ENCODE measurements at places on chromosomes 1 and 21. TPM values are rescaled to one million over a fixed set of nuclear protein-coding genes. Genes with fewer than 3 reads are reported as not detected.

GRCh38 chr1:10529765-10530164, 55.0 kb downstream of the PEX14 start:
- no peak for DNase-seq

DNA sequence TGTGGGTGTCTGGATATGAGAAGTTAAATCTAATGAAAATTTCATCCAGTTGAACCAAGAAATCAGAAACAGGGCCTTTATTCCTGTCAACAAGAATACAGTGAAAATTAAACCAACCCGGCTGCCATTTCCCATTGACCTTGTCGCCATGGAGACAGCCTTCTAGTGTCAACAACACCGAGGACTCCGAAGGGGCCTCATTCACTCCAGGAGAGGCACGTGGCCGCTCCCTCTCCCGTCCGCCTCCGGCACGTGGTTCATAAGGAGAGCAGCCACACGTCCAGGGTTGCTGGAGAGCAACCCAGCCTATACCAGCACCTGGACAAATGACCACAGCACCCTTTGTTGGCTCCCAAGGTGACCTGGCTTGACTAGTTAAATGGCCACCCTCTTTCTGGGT, 120.3 kb upstream of the VAMP3 start:
- DNase-seq = no peak

The RAD54L gene
- total RNA-seq = 1.1 TPM

DNA sequence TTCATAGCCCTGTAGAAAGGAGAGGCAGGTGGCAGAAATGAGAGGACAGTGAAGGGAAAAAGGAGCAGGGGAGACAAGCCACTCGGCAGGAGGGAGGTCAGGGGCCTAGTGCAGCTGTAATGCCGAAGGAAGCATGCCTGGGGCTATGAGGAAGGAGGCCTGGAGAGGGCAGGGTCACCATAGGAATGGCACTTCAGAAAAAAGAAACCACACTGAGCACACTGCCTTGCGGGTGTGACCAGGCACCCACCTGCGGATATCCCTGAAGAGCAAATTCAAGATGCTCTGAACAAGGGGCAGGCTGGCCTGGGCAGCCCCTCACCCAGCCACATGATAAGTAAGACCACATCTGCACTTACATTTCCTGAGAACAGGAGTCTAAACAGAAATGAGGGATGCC, 104.7 kb downstream of the JAK1 start:
- no peak for DNase-seq

GRCh38 chr1:218463194-218464156, 118.3 kb downstream of the TGFB2 start:
- DNase-seq = peak; percentile 78

GRCh38 chr1:165862448-165862847, 35.0 kb downstream of the UCK2 start:
- DNase-seq = no peak

- DNase-seq = no peak
Observed at GRCh38 chr1:211335522-211336157, 9.0 kb downstream of the TRAF5 start.

The ZC3H12A gene
- total RNA-seq = 47.7 TPM

The SYPL2 gene
- 0.23 TPM for total RNA-seq

The SLAMF1 gene
- not detected for total RNA-seq

GRCh38 chr1:56080123-56080522, 499.2 kb downstream of the PLPP3 start:
- no peak for DNase-seq

The ALG6 gene
- total RNA-seq = 22.3 TPM

- DNase-seq = no peak
Observed at GRCh38 chr21:46254208-46254975, 25.8 kb upstream of the LSS start.

DNA sequence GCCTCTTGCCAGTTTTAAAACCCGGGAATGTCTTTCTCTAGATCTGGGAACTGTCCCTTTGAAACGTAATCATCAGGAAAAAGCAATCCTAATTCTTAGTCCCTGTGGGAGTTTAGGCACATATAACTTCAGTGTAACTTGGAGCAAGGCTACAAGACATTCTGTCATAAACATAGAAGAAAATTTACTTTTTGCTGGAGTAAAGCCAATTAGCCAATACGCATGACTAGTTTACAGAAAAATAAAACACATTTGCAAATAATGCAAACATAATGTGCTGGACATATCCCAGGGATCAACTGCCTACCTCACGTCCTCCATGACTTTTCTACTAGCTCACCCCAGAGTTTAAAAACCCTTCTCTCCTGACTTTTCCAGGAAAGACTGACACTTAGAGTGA, 970.6 kb downstream of the MRPL39 start:
- DNase-seq = no peak

The CSMD2 gene
- 0.55 TPM for total RNA-seq

GRCh38 chr1:179575497-179576314, at the start of gene NPHS2:
Gene NPHS2, minus strand, starts transcription at chr1:179575948. Its CDS starts 84 bp downstream, at chr1:179575864.
- no peak for DNase-seq

DNA sequence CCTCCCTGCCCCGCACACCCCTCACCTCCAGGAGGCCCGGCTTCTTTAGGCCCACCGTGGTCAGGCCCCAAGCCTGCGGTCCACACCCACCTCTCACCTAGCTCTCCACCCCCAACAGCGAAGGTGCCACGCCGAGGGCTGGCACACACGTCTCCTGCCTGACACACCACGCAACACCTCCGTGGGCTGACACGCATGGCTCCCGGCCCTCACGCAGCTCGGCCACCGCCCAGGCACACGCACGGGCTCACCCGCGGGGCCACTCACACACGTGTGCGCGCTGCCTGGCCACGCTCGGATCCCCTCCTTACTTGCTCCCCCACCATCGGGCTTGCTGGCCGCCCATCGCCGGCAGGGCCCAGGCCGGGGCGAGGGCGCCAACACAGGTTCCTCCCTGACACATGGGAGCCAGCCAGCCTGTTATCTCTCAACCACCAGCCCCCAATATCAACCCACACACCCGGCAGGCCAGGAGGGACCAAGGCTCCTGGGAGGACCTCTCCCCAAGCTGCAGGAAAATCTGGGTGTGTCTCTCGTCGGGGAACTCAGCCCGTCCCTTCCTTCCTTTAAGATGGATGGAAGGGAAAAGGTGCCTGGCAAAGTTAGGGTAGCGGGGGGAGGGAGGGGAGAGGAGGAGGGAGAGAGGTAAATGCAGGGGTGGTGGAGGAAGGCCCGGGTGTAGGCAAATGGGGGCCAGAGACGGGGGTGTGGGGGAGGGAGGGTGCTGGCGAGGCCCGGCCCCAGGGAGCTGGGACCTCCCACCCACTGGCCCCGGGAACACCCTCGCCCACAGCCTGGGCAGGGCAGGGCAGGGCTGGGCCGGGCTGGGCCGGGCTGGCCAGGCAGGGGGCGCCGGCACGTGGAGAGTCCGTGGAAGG, 546 bp downstream of the ELOVL1 start:
- no peak for DNase-seq

- DNase-seq = no peak
Observed at GRCh38 chr1:77281491-77282186, at the start of gene AK5. Gene AK5, plus strand, starts transcription at chr1:77282019. Its CDS starts 295 bp downstream, at chr1:77282314.

- no peak for DNase-seq
Observed at GRCh38 chr1:30735124-30735523, 11.7 kb upstream of the MATN1 start.

DNA sequence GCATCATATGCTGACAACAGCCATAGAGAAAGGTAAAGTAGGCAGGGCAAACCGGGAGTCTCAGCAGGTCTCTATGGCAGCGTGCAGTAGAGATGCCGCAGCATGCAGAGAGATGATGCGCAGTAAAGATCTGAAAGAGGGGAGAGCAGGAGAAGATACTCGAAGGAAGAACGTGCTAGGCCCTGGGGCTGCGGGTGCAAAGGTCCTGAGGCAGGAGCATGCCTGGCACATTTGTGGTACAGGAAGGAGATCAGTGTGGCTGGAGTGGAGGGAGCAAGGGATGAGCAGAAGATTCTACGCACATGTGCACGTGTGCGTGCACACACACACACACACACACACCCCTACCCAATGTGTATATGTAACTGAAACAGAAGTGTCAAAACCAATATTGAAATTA, 45.0 kb downstream of the ARHGEF10L start:
- DNase-seq = no peak

The ADGRL2 gene
- total RNA-seq = 53.4 TPM

GRCh38 chr1:164660775-164661174, 101.8 kb downstream of the PBX1 start:
- DNase-seq = no peak

DNA sequence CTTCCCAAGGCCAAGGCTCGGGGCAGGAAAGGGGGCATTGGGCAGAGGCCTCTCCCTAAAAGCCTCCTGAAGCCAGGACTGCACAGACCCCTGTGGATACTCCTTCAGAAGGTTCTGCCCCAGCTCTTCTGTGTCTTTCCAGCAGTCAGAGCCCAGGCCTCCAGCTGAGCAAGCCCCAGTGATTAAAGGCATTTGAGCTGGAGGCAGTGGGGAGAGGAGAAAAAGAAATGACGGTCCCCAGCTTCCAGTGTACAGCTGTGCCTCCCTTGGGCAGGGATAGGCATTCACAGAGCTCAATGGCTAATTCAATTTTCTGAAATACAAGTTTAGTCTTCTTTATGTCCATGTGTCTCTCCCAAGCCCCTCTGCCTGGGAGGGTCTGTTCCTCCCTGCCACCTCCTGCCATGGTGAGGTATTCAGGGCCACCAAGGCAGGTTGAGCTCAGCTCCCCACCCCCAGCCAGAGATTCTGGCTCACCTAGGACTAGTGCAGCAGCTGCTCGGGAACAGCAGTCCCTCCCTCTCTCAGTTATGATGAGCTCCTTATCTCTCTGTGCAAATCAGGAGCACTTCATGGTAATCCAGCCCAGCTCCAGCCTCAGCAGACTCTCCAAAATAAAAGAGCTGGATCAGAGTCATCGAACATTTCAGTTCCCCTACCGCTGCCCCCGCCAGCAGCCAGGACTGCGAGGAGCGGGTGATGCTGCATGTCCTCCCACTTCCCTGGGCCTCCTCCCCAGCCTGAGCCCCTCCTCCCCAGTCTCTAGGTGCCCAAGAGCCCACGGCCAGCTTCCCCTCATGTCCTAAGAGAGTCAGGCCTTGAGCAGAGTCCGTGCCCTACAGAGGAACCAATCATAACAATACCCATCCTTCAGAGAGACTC, 208.4 kb upstream of the ZC3H12A start:
- DNase-seq = no peak

The CFAP107 gene
- not detected for total RNA-seq

DNA sequence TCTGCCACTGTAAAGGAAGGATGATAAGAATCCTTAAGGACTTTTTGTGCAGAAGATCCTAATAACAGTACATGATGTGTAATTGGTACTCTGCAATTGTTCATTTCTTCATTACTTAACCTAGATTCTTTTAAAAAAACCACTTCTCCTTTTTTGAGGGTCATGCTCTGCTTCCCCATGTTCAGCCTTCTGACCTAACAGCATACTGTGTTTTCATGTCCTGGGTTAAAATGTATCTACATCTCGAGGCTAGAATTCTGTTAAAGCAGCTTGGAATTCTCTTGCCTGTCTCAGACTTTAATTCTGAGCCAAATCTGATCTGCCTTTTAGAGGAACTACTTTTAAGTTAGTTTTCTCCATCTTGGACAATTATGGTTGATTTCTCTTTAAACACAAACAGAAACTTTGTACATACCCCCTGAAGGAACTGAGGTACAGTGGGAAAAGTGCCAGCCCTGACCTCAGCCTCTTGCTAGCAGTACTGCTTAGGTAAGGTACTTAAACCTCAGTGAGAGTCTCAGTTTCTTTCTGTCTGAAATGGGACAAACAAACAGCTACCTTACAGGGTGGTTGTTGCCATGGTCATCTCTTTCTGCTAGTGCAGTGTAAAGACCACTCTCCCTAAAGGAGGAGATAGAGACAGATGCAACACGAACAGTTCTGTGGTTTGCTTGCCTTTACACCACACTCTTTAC, 103.2 kb upstream of the DYNLT5 start:
- DNase-seq = no peak

The SLAMF6 gene
- not detected for total RNA-seq

- no peak for DNase-seq
Observed at GRCh38 chr21:42114646-42115045, 43.5 kb downstream of the UMODL1 start.

The ACTN2 gene
- not detected for total RNA-seq

GRCh38 chr1:185439727-185440415, 122.8 kb upstream of the IVNS1ABP start:
- no peak for DNase-seq

The HSD11B1 gene
- 51.0 TPM for total RNA-seq

DNA sequence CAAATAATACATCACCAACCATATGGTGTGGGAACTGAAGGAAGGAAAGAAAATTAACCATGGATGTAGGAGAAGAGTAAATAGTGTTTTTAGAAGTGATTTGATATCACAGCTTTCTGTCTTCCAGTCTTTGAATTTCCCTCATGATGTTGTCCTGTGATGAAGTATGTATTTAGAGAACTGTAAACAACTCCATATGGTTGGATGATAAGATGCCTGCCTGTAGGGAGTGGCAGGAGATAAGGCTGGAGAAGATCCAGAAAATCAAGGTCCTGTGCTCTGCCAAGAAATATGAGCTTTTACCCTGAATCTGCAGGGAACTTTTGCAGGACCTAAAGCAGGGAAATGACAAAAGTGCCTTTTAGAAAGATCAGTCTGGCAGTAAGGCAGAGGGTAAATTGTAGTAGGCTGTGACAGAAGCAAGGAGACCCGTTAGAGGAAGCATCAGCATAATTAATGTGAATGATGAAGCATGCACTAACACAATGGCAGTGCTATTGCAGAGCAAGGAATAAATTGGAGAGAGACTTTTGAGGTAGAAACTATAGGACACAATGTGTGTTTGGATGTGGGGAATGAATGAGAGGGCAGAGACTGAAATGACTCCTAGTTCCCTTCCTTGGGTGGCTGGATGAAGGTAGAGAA, 21.9 kb downstream of the CEPT1 start:
- no peak for DNase-seq

DNA sequence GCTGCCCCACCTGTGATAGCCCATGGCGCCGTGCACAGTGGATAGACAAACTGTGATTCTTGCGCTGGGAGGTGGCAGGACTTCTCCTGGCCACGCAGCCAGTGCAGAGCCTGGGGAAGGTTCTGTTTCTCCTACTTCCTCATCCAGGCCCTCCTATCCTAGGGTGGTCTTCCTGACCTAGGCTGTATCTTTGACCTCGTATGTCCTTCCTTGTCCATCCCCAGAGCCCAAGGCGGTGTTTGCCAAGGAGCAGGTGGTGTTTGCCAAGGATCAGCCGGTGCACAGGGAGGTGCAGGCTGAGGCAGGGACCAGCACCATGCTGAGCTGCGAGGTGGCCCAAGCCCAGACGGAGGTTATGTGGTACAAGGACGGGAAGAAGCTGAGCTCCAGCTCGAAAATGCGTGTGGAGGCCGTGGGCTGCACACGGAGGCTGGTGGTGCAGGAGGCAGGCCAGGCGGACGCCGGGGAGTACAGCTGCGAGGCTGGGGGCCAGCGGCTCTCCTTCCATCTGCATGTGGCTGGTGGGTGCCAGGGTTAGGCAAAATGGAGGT, 63.9 kb downstream of the OBSCN start:
- no peak for DNase-seq

Data from suprapubic skin (tissue), 4 donors.